ENCODE measurements at places on chromosomes 11 and 22.

- no peak for DNase-seq
Measured at GRCh38 chr11:2211113-2211971, 39.7 kb upstream of the TH start.

- no peak for DNase-seq
Measured at GRCh38 chr22:45664136-45664646, 7.4 kb upstream of the ATXN10 start.

DNA sequence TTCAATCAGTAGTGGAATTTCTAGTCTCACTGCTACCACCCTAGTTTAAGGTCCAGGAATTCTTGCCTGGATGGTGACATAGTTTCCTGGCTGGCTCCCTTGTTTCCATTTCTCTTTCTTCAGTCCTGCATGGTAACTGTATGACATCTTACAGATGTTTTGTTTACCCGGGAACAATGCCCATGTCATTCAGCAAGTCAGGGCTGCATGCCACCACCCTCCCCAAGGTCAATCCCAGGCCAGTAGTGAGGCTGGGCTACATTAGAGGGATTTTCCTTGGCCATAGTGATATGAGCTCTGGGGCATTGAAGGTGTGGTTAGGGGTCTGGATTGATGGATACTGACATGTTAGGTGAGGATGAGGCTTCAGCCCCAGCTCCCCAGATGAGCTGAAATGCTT is 114.9 kb upstream of the E2F8 start:
- no peak for DNase-seq

DNA sequence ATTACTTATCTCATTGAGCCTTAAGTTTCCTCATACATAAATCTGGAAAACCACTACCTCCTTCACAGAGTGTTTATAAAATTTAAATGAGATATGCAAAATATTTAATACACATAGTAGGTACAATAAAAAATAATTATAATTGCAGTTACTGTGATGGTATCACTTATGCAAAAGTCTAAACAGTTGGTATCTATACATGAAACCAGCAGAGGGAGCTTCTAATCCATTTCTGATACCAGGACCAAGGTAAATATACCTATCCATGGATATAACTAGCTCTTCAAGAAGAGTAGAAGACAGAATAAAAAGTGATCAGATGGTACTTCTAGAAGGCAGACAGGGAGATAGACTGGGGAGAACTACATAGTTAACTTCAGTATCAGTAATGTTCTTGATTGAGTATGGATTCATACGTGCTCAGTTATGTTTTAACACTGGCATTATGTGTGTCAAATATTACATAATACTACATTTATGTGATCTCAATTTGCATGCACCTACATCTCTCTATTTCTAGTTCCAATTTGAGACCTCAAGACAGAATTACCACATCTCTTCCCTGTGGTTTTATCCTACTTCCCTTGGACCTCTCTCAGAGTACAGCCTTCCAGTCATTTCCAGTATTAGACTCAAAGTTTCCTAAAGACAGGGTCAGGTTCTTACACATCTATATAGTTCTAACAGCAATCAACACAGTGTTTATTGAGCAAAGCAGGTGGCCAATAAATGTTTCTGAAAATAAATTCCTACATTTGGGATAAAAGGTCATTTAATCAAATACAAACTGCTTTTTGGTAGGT is 13.7 kb upstream of the TSG101 start:
- DNase-seq = no peak

- DNase-seq = no peak
Measured at GRCh38 chr11:95584589-95584988, 205.0 kb downstream of the FAM76B start.

GRCh38 chr11:103327721-103328120 is 218.5 kb downstream of the DYNC2H1 start:
- no peak for DNase-seq

DNA sequence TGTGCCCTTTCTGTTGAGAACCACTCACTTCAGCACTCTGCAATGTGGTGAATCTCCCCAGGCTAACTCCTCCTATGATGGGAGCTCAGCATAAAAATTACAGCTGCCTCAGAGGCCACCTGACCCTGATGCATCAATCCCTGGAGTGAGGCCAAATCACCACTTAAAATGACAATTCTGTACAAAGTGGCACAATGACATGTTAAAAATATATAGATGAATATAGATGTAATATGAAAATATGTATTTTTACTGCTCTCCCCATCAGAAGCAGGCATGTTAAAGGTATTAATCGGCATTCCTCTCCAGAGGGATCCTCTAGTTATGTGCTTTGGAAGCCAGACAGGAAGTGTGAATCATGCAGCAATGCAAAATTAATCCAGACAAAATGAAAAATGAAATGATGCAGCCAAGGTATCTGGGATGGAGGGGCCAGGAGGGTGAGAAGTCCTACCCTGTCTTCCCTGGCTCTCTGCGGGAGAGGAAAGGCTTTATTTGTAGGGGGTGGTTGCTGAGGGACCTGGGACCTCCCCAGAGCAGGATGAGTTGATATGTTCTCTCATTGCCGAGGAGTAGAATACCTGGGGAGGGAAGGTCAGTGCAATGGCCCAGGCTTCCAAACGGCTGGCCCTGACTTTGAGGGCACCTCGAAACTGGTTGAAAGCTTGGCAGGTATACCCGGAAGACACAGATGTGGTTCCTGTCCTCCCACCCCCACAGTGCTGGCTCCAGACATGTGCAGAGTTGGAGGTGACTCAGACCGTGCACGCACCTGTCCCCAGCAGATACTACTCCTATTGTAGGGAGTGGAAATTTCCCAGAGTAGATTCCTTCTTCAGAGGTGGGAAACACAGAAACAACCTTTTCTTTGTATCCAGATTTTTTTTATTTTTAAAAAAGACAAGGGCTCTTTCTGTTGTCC is 347.9 kb upstream of the NCAM1 start:
- DNase-seq = no peak

- DNase-seq = no peak
Measured at GRCh38 chr11:46983598-46983997, 47.0 kb downstream of the CSTPP1 start.

- no peak for DNase-seq
Measured at GRCh38 chr11:120401506-120401905, 65.3 kb downstream of the ARHGEF12 start.

GRCh38 chr11:58958500-58958899 is 19.2 kb downstream of the GLYATL1 start:
- DNase-seq = no peak

DNA sequence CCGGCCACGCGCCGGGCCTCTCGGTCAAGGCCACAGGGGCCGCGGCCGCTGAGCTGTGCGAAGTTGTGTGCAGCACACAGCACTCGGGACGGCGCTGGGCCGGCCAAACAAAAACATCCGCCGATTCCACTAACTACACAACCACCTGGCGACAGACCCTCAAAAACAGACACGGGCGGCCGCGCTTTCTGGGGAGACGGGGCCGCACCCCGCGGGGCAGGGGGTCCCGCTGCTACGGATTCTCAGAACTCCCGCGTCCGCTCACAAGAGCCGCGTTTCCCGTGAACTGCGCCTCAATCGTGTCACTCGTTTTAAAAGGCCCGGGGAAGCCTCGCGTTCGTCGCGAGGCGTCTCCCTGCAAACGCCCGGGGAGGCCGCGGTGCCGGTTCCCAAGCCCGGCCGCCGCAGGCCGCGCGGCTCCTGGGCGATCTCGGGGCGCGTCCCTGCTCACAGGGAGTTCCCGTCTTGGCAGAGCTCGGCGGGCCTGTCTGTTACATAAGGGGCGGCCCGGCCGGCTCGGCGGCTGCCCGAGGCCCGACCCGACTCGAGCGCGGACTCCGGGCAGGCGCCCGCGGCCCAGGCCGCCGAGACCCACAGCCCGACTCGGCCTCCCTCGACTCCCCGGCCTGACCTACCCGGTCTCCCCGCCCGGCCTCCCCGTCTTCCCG is 936 bp downstream of the BRD1 start:
- DNase-seq = no peak

DNA sequence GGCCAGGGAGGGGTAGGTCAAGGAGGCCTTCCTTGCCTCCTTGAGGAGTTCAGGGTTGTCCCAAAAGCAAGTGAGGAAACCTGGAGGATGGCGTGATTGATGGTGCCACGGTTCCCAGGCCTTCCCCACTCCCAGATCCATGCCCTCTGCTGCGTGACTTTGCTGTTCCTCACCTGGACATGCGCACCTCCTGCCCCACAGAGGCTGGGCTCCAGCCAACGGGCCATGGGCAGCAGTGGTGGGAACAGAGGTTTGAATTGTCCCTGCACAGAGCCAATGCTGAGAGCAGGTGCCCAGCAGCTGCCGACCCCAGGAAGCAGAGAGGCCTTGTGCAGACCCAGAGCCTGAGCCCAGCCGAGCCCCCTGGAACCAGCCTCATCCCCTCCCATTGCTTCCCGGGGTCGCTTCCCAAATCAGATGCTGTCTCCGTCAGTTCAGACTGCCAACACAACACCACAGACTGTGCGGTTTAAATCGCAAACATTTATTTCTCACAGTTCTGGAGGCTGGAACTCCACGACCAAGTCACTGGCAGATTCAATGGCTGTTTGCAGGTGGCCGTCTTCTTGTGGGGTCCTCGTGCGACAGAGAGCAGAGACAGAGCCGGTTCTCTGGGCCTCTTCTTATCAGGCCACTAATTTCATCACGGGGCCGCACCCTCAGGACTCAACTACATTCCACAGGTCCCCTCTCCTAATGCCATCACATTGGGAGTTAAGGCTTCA is 6.2 kb upstream of the LINC01488 start:
- no peak for DNase-seq

DNA sequence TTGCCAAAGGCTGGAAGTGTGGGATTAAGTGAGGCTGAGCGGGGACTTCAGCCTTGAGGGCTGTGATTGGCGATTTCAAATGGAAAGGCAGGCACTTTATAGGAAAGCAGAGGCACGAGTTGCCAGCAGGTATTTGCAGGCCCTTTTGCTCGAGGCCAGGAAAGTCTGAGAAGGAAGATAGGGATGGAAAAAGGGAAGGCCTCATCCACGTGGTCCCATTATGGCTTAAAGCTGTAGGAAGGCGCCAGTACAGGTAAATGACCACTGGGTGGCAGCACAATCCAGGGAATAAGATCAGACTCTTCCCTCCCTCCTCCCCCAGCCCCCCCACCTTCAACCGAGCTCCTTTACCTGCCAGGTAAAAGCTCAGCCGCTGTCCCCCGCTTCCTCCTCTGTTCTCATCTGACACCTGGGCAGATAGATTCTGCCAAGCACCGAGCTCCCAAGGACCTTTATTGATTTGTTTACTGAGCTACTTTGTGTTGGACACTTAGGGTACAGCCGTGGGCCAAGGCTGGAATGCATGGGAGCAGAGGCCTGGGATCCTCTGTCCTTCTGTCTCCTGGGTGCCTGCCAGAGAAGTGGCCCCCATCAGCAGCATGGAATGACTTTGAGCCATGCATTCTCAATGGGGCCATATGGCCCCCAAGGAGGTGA is 7.5 kb downstream of the P2RX3 start:
- peak; percentile 44 for DNase-seq

- DNase-seq = no peak
Measured at GRCh38 chr22:35126993-35127392, 61.0 kb downstream of the ISX start.

DNA sequence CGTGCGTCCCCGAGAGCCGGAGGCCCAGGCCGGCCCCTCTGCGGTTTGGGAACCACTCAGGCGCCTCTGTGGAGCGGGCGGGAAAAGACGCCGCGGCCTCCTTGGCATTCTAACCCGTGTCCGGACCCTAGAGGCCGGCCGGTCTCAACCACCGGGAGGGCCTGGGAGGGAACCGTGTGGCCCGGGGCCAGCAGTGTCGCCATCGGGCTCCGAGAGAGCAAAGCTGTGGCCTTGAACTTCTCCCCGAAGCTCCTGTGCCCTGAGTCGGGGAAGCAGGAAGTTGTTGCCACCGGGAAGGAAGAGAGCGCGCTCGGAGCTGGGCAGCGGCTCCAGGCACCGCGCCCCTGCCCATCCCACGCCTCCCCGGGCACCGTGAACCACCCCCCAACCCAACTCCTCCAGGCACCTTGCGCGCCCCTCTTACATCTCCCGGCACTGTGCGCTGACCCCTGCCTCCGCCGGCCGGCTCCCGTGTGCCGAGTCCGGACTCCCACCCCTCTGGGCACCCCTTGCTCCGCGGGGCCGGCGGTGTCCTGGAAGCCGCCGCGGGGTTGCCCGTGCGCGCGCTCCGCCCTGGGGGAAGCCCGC is 80.0 kb upstream of the PPARA start:
- no peak for DNase-seq

DNA sequence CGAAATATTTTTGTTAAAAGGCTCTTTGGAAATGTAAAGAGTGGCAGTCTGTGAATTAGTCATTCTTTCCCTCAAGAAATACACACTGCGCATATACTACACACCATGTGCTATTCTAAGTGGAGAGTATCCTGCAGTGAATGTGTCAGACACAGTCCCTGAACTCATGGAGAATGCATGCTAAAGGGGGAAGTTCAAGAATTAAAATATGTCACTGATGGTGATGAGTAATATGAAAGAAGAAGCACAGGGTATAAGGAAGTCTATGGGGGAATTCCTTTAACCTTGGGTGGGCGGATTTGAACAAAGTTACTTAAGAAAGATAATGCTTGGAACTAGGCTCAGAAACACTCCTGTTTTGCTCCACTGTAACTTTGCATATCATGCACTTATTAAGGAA is 153.0 kb downstream of the LRRC4C start:
- no peak for DNase-seq
